ENCODE measurements at places on chromosomes 2 and 18. TPM values are rescaled to one million over a fixed set of nuclear protein-coding genes. Genes with fewer than 3 reads are reported as not detected.

The FAM237A gene
- total RNA-seq: not detected

The OTOS gene
- not detected for total RNA-seq

The LRP2 gene
- total RNA-seq: 0.24 TPM

The SLC40A1 gene
- total RNA-seq: 11.4 TPM

The DLX2 gene
- total RNA-seq: 17.4 TPM

The CRYGD gene
- not detected for total RNA-seq

The ZEB2 gene
- total RNA-seq: 126 TPM

The THSD7B gene
- not detected for total RNA-seq

The SATB2 gene
- total RNA-seq: 11.6 TPM

The SCYGR4 gene
- not detected for total RNA-seq

The TMEM198 gene
- 6.7 TPM for total RNA-seq

The ZC3H6 gene
- 8.2 TPM for total RNA-seq

The COLEC11 gene
- total RNA-seq: not detected

The CAPN14 gene
- 0.24 TPM for total RNA-seq

- no peaks in the 10 kb centered on the region for H3K36me3 ChIP-seq
- H3K4me1 ChIP-seq: no peaks in the 10 kb centered on the region
- peaks cover 9% of the 10 kb centered on the region for H3K27me3 ChIP-seq
- no peak overlapping the region for H3K4me3 ChIP-seq
These were observed 260.6 kb downstream of the PAX3 start for GRCh38 chr2:222038067-222038802.

GRCh38 chr18:61209801-61210200 is 123.4 kb upstream of the CDH20 start:
- peaks cover 10% of the 10 kb centered on the region for H3K27me3 ChIP-seq
- no peak for DNase-seq
- H3K36me3 ChIP-seq: no peaks in the 10 kb centered on the region
- no peak overlapping the region for H3K4me3 ChIP-seq
- H3K27ac ChIP-seq: no peak overlapping the region
- H3K4me1 ChIP-seq: no peaks in the 10 kb centered on the region

DNA sequence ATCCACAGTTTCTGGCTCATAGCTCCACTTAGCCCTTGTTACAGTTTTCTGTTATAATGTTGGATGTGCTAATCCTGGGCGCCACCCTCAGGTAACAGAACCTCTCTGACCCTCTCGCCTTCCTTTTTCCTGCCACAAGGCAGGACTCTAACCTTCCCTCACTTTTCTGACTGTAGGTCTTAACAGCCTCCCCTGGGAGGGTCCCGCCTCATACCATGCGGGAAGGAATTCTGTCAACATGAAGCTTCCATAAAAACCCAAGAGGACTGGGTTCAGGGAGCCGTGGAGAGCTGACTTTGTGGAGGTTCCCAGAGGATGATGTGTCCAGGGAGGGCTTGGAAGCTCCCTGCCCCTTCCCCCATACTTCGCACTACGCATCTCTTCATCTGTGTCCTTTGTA is 11.9 kb upstream of the RAB17 start:
- no peaks in the 10 kb centered on the region for H3K36me3 ChIP-seq
- no peak overlapping the region for H3K4me3 ChIP-seq
- H3K27ac ChIP-seq: no peak overlapping the region

DNA sequence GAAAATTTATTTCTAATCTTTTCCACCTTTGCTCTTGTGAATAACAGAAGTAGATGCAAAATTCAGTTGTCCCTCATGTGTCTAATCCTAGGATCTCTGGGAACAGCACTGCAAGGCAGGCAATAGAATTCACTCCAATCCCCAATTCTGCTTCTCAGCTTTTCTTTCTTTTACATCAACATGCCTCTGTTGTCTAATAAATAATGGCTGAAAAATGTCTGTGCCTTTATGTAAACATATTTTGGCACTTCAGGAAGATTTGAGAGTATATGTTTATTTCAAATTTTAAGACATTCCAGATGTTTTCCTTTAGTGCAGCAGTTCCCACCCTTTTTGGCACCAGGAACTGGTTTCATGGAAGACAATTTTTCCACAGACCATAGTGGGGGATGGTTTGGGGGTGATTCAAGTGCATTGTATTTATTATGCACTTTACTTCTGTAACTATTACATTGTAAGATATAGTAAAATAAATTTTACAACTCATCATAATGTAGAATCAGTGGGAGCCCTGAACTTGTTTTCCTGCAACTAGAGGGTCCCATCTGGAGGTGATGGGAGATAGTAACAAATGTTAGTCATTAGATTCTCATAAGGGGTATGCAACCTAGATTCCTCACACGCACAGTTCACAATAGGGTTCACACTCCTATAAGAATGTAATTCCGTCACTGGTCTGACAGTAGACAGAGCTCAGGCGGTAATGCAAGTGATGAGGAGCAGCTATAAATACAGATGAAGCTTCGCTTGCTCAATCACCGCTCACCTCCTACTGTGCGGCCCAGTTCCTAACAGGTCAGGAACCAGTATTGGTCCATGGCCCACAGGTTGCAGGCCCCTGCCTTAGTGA is 590.3 kb upstream of the CNTNAP5 start:
- H3K27me3 ChIP-seq: no peaks in the 10 kb centered on the region
- H3K4me1 ChIP-seq: no peaks in the 10 kb centered on the region
- no peak for DNase-seq

GRCh38 chr2:20577495-20578235 is 73.2 kb downstream of the HS1BP3 start:
- H3K36me3 ChIP-seq: no peaks in the 10 kb centered on the region
- no peak overlapping the region for H3K4me3 ChIP-seq
- DNase-seq: no peak
- peaks cover 49% of the 10 kb centered on the region for H3K4me1 ChIP-seq
- H3K27ac ChIP-seq: no peak overlapping the region

DNA sequence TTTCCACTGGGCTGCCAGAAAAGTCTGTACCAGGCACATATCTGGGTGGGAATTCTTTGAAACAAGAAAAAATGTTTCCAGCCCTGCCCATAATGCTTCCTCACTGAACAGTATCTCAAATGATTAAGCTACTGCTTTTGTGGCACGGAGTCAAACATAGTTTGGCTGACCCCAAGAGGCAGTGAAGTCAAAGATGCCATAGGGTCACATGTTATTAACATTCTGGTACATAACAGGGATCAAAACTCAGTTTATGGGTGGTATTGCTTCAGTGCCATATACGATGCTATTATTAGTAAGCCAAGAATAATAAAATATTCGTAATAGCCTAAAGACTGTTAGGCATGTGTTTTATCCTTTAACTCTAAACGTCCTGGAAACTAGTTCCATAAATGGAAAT is 112.4 kb downstream of the FEZ2 start:
- peaks cover 86% of the 10 kb centered on the region for H3K4me1 ChIP-seq
- DNase-seq: no peak
- H3K36me3 ChIP-seq: peaks cover 33% of the 10 kb centered on the region
- peak overlapping the region; percentile 97 for H3K27ac ChIP-seq
- no peaks in the 10 kb centered on the region for H3K27me3 ChIP-seq
- no peak overlapping the region for H3K4me3 ChIP-seq

DNA sequence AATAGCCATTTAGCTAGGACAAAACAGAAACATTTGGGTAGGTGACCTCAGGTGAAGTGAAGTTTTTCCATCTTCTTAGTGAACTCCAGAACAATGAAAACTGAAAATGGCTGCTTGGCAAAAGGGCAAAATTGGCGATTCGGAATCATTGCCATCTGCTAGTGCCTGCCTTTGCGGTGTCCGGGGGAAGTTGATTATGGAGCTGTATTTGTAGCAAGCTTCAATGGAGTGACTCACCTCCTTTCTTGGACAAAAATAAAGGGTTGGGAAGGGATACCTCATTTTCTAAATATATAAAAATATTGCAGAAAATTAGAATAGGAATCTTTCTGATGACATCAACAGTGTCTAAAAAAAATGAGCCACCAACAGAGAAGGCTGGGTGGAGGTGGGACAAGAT is 460.5 kb downstream of the TGIF1 start:
- no peak overlapping the region for H3K4me3 ChIP-seq
- no peaks in the 10 kb centered on the region for H3K36me3 ChIP-seq
- H3K27ac ChIP-seq: no peak overlapping the region
- peaks cover 16% of the 10 kb centered on the region for H3K4me1 ChIP-seq
- H3K27me3 ChIP-seq: no peaks in the 10 kb centered on the region

- H3K36me3 ChIP-seq: no peaks in the 10 kb centered on the region
- H3K4me3 ChIP-seq: no peak overlapping the region
- H3K4me1 ChIP-seq: peaks cover 5% of the 10 kb centered on the region
- H3K27ac ChIP-seq: no peak overlapping the region
- no peaks in the 10 kb centered on the region for H3K27me3 ChIP-seq
- no peak for DNase-seq
These were observed 974.9 kb upstream of the PIK3C3 start for GRCh38 chr18:40980171-40980570.

DNA sequence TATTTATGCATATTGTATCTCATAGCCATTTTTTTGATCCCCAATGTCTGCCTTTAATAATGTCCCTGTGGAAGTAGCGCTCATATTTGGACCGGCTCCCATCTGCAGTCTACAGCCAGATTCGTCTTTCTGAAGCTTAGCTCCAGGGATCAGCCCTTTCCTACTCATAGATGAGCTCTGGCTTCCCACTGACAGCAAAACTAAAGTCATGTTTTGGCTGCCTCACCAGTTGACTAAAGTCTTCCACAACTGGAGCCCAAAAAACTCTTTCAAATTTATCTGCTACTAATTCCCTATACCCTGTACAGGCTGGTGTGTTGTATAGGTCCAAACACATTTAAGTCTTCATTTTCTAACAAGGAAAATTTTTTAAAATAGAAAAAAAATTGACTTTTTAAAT is 294.2 kb upstream of the HNMT start:
- H3K4me1 ChIP-seq: no peaks in the 10 kb centered on the region
- H3K4me3 ChIP-seq: no peak overlapping the region
- no peaks in the 10 kb centered on the region for H3K27me3 ChIP-seq
- H3K27ac ChIP-seq: no peak overlapping the region
- H3K36me3 ChIP-seq: no peaks in the 10 kb centered on the region

GRCh38 chr2:36413218-36413617 is 57.6 kb downstream of the CRIM1 start:
- H3K27me3 ChIP-seq: no peaks in the 10 kb centered on the region
- peaks cover 83% of the 10 kb centered on the region for H3K4me1 ChIP-seq
- H3K27ac ChIP-seq: peak overlapping the region; percentile 70
- H3K4me3 ChIP-seq: peak overlapping the region; percentile 7
- no peaks in the 10 kb centered on the region for H3K36me3 ChIP-seq

GRCh38 chr18:79898952-79899608 is 52.4 kb downstream of the SLC66A2 start:
- no peak overlapping the region for H3K27ac ChIP-seq
- no peak overlapping the region for H3K4me3 ChIP-seq
- DNase-seq: peak; percentile 79
- H3K27me3 ChIP-seq: no peaks in the 10 kb centered on the region
- H3K4me1 ChIP-seq: no peaks in the 10 kb centered on the region

- H3K27ac ChIP-seq: peak overlapping the region; percentile 1
- H3K36me3 ChIP-seq: no peaks in the 10 kb centered on the region
- no peak for DNase-seq
- no peaks in the 10 kb centered on the region for H3K27me3 ChIP-seq
- H3K4me1 ChIP-seq: peaks cover 15% of the 10 kb centered on the region
These were observed 42.0 kb upstream of the PGAP1 start for GRCh38 chr2:196968516-196968915.

GRCh38 chr2:240689975-240690374 is 1.7 kb upstream of the AQP12A start:
- peaks cover 9% of the 10 kb centered on the region for H3K27me3 ChIP-seq
- H3K4me3 ChIP-seq: no peak overlapping the region
- H3K27ac ChIP-seq: no peak overlapping the region
- peak; percentile 67 for DNase-seq
- H3K4me1 ChIP-seq: no peaks in the 10 kb centered on the region
- H3K36me3 ChIP-seq: no peaks in the 10 kb centered on the region

GRCh38 chr2:143705108-143705707 is 576.0 kb downstream of the ARHGAP15 start:
- H3K4me1 ChIP-seq: no peaks in the 10 kb centered on the region
- no peak for DNase-seq
- H3K27ac ChIP-seq: no peak overlapping the region
- no peak overlapping the region for H3K4me3 ChIP-seq
- no peaks in the 10 kb centered on the region for H3K27me3 ChIP-seq

DNA sequence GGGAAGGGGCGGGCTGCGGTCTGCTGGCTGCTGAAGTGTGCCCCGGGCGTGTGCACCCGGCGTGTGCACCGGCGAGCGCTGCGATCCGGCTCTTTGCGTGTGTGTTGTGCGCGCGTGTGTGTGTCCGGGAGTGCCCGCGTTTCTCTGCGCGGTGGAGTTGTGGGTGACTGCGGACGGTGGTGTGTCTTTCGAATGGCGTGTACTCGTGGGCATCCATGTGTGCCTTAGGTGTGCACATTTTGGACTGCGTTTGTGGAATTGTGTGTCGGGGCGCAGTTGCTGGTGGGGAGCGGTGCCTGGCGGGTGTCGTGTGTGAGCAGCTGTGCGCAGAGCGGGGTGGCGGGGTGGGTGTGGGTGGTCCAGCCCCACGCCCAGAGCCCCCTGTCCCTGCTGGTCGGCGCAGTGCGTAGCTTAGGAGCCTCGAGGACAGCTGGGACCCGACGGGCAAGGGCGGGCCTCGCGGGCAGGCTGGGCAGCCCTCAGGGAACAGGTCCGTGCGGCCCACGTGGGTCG is 533 bp downstream of the HPCAL1 start:
- no peaks in the 10 kb centered on the region for H3K27me3 ChIP-seq
- no peak for DNase-seq
- peaks cover 26% of the 10 kb centered on the region for H3K4me1 ChIP-seq
- H3K4me3 ChIP-seq: peak overlapping the region; percentile 93

DNA sequence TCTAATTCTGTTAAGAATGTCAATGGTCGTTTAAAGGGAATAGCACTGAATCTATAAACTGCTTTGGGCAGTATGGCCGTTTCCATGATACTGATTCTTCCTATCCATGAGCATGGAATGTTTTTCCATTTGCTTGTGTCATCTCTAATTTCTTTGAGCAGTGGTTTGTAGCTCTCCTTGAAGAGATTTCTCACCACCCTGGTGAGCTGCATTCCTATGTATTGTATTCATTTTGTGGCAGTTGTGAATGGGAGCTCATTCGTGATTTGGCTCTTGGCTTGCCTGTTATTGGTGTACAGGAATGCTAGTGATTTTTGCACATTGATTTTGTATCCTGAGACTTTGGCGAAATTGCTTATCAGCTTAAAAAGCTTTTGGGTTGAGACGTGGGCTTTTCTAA is 38.3 kb upstream of the WDR75 start:
- no peaks in the 10 kb centered on the region for H3K27me3 ChIP-seq
- peaks cover 31% of the 10 kb centered on the region for H3K36me3 ChIP-seq
- no peak for DNase-seq
- H3K27ac ChIP-seq: peak overlapping the region; percentile 65

DNA sequence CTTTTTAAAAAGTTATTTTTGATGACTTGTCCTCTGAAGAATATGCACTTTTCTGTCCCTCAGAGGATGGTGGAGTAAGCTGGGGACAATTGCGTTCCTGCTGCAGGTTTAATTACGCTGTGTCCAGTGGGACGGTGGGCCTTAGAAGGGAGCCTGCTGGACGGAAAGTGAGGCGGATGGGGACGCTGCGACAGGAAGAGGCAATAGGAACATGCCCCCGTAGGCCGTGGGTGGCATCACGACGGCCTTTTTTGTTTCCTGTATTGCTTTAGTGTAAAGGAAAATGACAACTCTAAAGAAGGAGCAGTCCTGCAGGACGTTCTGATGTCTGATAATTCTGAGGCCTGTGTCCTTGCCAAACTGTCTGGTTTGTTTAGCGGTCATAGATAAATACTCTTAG is 121.6 kb downstream of the NFATC1 start:
- H3K36me3 ChIP-seq: no peaks in the 10 kb centered on the region
- H3K27me3 ChIP-seq: peaks cover 4% of the 10 kb centered on the region
- H3K27ac ChIP-seq: no peak overlapping the region
- peak; percentile 68 for DNase-seq

- no peak overlapping the region for H3K4me3 ChIP-seq
- no peak for DNase-seq
- H3K4me1 ChIP-seq: peaks cover 48% of the 10 kb centered on the region
These were observed 19.1 kb downstream of the RAMP1 start for GRCh38 chr2:237878321-237879057.

- H3K27me3 ChIP-seq: no peaks in the 10 kb centered on the region
- no peak overlapping the region for H3K27ac ChIP-seq
- H3K4me3 ChIP-seq: no peak overlapping the region
These were observed 84.9 kb downstream of the SCN1A start for GRCh38 chr2:166042768-166043390.
